ENCODE measurements at places on chromosomes 6 and 20.

DNA sequence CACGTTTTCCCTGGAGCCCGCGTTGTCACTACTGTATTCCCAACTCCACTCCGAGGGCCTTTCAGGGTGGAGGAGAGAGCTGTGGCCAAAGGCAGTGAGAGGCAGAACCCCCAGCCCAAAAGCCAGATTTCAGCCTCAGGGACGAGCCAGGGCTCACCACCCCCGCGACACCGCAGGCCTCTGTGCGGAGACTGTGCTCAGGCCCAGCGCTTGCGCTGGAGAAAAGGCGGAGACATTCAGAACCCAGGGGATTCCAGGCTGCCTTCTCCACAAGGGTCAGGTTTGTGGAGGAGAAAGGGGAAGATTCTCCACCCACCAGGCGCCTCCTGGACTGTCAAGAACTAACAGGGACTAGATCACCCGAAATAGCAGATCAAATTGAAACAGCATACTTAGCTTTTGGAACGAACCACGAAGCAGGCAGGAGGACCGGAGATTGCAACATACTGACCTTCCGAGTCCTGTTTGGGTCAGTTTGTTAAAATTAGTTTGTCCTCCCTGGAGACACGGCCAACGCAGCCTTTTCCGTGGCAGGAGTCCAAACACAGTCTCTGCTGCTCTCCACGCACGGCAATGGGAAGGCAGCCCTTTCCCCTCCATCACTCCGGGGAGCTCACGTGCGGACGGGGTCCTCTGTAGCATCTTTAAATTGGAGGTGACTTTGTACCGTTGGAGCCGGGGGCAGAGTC, 14.4 kb downstream of the DLL1 start:
- no peak for DNase-seq

DNA sequence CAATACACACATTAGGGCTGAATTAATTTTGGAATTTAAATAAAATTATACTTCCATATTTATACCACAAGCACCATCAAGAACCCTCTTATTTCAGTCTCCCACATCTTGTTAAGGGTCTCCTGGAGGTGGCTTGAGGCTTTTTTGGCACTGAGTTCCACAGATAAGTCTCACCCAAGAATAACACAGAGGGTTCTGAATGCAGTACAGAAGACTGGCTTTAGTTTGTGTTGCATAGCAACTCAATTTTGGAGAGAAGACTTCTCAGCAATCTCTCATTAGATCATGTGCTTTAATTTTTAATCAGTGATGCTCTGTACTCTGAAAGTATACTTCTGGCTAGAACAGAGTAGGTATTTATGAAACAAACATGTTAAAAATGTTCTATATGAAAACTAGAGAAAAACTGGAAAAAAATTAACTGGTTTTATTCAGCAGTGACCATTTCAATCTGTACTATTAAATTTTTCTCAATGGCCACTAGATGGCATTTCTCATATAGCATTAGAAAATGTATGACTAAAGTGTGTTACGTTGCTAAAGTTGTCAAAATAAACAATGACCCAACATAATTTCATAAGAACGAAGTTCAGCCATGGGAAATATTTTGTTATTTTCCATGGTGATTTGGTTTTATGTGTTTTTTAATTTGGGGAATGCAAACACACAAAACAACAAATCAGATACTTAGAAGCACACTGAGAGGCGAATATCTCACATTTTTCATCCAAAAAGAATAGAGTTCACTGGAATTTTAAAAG, 32.7 kb upstream of the MAP7 start:
- DNase-seq = no peak

- DNase-seq = no peak
Measured at GRCh38 chr6:141354191-141354955, 778.4 kb upstream of the GJE1 start.

GRCh38 chr6:111721753-111722154, 116.1 kb upstream of the TRAF3IP2 start:
- DNase-seq = no peak

DNA sequence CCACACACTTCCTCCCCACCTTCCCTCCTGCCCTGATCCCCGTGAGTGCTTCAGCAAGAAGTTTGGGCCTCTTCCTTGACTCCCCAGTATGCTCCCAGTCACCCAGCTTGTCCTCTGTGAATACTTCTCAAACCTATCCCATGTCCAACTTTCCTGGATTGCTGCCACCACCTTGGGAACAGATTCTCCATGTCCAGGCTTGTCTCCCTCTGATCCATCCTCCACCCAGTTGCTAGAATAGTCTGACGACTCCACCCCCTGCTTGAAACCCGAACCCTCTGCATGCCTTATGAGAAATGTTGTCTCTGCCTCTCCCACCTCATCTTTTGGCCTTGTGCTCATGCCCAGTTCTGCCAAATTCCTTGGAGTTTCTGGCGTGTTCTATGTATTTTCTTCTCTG, 108.0 kb downstream of the PPP1R14C start:
- no peak for DNase-seq

DNA sequence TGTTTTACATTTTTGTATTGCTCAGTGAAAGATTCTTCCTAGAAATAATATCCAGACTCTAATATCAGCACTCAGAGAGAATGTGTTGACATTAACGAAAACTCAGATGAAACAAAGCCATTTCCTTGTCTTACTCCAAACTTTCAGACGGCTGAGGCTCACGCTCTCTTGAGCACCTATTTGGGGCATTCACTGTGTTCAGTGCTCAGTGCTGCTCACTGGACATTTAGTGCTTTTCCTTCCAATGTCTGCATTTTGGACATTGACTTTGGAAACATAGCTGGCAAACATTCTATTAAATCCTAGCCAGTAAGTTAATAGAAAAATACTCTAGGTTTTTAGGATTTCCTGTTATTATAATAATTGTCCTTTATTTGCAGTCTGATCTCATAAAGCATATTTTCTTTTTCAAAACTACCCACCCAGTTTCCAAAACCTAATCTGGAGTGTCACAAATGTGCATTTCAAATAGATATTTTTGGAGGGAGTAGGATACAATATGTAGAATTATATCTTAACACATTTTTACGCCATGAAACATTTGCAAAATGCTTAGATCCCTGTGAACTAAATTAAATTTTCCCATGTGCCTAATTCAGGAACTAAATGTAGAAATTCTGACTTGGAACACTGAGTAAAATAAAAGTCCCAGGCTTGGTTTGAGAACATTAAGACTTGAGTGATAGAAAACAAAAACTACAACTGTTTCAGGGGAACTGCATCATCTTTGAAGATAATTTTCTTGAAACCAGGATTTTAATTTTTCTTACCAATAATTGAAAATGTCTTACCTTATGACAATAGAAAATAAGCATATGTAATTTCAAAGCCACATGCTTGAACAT, 91.7 kb upstream of the B3GAT2 start:
- DNase-seq = no peak

DNA sequence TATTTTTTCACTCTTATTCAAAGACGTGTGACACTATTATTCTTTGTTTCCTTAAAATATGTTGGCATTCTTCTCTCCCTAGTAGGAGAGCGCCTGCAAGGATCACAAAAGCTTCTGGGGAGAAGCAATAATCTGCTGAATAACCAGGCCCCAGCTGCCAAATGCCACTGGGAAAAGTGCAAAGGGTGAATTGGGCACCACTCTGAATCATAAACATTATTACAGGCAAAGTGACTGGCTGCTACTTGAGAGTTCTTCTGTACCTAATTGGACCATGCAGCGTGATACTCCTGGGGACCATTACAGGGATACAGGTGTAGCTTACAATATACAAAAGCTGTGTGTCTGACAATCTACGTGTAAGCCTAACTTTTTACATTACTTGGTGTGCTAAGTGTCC, 152.8 kb downstream of the ATXN1 start:
- DNase-seq = no peak

DNA sequence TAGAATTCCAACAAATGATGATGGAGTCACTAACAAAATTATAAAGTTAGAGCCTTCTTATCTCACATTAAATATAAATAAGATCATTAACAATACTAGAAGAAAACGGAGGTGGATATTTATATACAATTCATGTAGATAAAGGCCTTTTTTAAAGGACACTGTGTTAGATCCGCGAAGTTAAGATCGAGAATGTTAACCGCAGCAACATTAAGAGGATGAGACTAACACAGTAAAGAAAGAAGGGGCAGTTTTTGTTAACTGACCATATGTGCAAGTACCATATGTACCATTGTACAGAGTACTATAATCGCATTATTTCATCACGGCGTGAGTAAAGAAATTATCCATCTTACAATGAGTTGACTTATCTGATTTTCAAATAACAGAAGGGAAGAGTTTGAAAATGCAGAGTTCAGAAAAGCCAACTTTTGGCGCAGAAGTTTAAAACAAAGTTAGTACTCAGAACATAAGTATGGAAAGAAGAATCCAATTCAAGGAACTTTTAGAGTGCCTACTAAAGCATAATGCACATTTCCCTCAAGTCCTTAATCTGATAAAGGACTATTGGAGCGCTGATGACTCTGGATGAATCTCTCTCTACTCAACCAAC, 1.4 kb downstream of the FBXL4 start:
- DNase-seq = no peak

GRCh38 chr20:50919567-50919966, 11.7 kb downstream of the ADNP start:
- peak; percentile 48 for DNase-seq

DNA sequence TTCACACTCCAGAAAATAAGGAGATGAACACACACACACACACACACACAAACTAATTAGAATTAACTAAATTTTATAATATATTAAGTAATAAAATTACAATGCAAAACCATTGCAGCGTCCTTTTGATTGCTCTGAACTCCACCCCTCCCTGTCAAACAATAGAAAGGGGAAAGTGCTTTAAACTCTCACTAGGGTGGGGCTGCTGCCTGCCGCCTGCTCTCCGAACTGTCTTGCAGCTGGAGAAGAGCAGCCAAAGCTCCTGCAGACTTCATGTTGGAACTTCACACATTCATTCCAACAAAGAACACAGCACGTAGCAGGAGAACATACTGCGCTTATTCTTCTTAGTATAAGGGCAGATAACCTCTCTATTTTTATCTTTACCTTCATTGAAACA, 83.2 kb downstream of the GCLC start:
- no peak for DNase-seq

DNA sequence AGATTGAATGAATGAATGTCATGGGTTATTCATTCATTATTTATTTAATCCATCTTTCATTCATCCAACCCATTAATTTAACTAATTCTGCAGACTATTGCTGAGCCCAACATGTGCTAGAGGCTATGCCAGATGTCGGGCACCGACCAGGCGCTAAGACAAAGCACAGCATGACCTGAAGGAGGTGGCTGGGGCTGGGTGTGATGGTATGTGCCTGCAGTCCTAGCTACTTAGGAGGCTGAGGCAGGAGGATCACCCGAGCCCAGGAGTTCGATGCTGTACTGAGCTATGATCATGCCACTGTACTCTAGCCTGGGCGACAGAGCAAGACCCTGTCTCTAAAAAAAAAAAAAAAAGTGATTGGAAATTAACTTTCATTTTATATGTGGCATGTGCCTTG, 5.7 kb upstream of the SLC22A7 start:
- no peak for DNase-seq

- no peak for DNase-seq
Measured at GRCh38 chr6:20319520-20320357, 81.9 kb upstream of the E2F3 start.

- DNase-seq = no peak
Measured at GRCh38 chr6:12813321-12813720, 96.8 kb downstream of the PHACTR1 start.

GRCh38 chr6:31819871-31820299, 4.5 kb downstream of the HSPA1A start:
- DNase-seq = no peak

- DNase-seq = no peak
Measured at GRCh38 chr20:59042151-59042795, at the start of gene PRELID3B. Gene PRELID3B, minus strand, starts transcription at chr20:59042786. Its CDS starts 56 bp downstream, at chr20:59042730.

DNA sequence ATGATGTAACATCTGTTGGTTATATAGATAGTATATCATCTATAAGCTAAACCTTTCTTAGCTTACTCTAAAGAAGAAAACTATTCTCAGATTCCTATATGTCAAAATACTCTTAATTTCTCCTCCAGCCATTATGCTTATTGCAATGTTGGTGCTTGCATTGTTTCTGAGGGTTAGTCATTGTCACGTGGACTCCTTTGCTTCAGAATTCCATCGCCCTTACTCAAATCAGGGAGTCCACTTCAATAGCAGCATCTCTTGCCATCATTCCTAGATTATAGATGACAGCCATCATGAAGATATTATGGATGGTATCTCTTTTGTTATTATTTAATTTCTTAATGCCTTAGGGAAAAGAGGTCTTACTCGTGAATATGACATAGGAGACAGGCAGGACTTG, 776.1 kb downstream of the TENT5A start:
- DNase-seq = no peak

GRCh38 chr20:40168981-40169620, 519.9 kb downstream of the MAFB start:
- no peak for DNase-seq

GRCh38 chr6:52254731-52255378, 10.6 kb upstream of the IL17F start:
- no peak for DNase-seq

DNA sequence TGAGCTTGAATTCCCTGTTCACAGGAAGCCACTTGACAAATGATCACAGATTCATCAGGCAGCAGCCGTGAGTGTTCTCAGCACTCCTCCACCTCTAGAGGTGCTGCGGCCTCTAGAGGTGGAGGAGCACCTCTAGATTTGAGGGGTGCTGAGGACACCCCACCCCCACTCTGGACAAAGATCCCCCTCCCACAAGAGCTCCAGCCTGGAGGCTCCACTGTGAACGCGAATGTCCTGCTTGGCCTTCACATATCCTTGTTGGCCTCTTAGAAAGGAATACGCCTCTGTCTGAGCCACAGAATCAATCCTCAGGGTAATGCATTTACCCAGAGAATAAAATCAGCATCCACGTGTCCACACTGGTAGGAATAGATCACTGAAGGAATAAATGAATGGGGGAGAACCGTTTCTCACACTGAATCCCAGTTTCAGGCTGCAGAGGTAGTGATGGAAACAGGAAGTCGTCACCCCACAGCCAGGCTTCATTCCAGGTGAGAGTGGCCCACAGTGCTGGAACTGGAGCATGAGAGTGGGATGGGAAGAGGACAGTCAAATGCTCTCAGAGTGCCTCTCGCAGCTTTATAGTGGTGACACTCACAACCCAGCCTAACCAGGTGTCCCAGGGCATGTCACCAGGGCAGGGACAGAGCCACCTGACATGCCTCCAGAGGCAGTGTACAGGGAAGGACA, 16.6 kb downstream of the NPEPL1 start:
- no peak for DNase-seq

- no peak for DNase-seq
Measured at GRCh38 chr6:111984081-111984480, 69.8 kb upstream of the CCN6 start.

All from retinal pigment epithelial cell (primary cell).